ENCODE measurements at places on chromosomes 5 and 9.

DNA sequence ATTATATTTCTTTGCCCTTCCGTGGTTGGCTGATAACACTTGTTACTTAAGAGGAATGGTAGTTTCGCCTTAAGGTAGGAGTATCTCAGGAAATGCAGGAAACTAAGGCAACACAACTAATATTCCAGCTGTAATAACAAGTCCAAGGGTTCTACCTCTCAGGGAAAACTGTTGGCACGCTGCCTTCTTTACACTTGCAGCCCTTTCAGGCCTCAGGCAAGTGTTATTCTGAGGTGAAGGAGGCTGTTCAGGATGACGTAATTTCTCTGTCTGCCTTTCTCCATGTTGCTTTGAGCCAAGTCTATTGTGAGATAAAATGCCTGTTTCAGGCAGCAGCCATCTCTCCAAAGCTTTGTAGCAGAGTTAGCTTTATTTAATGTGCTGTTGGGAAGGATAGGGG, 38.0 kb downstream of the VCAN start:
- DNase-seq, result no peak

GRCh38 chr5:73358366-73358765, 90.2 kb downstream of the FOXD1 start:
- DNase-seq, result no peak

- no peak for DNase-seq
Measured at GRCh38 chr9:6915635-6916034, 157.9 kb downstream of the KDM4C start.

DNA sequence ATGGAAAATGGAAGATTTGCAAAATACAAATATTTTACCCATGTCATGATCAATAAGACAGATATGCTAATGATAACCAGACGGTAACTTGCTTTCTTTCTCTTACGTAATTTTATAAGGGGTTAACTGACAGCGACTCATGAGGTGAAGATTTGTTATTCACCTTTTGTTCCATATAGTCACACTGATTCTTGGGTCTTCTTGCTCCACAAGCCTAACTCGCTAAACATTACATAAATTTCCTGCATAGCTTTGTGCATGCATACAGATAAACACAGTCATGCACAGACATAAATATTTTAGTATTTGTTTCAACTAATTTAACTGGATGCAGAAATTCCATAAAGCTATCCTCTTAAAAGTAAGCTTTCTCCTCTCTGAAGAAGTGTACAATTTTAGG, 225.9 kb downstream of the VPS13A start:
- no peak for DNase-seq

DNA sequence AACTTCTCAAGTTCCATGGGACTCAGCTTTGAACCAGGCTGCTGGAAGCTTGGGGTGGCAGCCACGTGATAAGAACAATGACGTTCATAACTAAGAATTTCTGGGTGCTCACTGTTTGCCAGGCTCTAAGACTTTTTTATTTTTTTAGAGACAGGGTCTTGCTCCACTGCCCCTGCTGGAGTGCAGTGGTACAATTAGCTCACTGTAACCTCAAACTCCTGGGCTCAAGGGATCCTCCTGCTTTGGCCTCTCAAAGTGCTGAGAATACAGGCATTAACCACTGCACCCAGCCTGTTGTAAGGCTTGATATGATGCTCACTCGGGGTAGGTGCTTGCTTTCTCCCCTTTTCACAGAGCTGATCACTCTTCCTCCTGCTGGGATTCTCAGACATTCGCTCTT, 38.7 kb downstream of the PTPN3 start:
- no peak for DNase-seq

GRCh38 chr9:101026824-101027223, 1.7 kb upstream of the PLPPR1 start:
- DNase-seq, result no peak

DNA sequence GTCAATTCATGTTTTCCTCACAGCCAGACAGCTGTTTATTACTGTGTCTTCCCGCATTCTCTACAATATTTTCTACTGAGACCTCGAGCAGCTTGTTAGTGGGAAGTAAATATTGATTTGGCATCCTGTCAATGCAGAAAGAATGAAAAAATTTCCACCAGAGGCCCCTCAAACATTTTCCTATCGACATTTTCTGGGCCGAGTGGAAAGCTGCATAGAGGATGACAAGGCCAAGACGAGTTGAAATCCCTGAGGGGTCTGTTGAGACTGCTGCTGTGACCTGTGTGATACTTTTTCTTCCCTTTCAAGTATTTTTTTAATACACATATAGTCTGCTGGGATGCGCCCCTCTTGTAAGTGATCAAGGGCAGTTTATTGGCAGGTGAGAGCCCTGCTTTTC, 91.4 kb upstream of the SH3GL2 start:
- DNase-seq, result no peak

- DNase-seq, result no peak
Measured at GRCh38 chr5:122581629-122582028, 193.3 kb upstream of the SNX2 start.

GRCh38 chr9:87585123-87585855, 87.6 kb downstream of the DAPK1 start:
- no peak for DNase-seq

GRCh38 chr9:93003552-93004407, 54.7 kb upstream of the SUSD3 start:
- peak; percentile 85 for DNase-seq

DNA sequence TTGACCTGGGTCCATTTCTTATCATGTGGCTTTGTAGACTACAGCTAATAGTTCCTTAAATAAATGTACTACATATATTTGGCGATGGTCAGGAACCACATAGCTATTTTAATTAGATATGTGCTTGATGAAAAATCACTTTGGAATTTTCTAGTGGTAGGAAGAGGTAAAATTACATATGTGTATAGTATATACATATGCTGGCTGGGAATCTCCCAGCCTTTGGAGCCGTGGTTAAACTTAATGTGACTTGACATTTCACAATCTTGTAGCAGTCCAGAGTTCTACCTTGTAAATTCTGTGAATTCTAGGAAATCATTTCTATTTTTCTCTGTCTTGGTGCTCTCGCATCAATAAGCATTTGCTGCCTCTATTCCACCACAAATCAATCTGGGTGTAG, 565.0 kb downstream of the DMRTA1 start:
- DNase-seq, result no peak

GRCh38 chr5:150637245-150638052, 3.0 kb upstream of the SYNPO start:
- DNase-seq, result no peak

GRCh38 chr5:15693933-15694332, 194.0 kb downstream of the FBXL7 start:
- DNase-seq, result no peak

- no peak for DNase-seq
Measured at GRCh38 chr5:67971971-67972821, 243.4 kb upstream of the PIK3R1 start.

GRCh38 chr5:145506185-145506850, 328.8 kb downstream of the PRELID2 start:
- peak; percentile 57 for DNase-seq

GRCh38 chr9:5435912-5436311, 1.8 kb downstream of the PLGRKT start:
- no peak for DNase-seq

DNA sequence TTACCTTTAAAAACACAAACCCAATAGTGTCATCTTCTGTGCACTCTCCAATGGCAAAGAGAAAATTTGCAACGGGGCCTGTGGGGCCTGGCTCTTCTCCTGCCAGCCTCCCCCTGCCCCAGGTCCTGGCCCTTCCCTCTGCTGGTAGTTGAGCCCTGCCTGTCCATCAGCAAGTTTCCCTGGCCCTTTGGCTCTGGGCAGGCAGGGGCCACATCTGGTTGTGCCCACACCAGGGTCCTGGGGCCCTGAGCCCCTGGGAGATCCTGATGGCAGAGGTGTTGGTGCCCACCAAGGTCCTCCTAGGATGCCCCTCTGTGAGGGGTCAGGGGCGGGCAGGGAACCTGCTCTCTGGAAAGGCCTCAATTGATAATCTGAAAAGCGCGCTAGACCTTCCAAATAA, 157.3 kb downstream of the DAB2IP start:
- DNase-seq, result no peak

GRCh38 chr9:123167474-123167873, 100.9 kb downstream of the STRBP start:
- DNase-seq, result no peak

DNA sequence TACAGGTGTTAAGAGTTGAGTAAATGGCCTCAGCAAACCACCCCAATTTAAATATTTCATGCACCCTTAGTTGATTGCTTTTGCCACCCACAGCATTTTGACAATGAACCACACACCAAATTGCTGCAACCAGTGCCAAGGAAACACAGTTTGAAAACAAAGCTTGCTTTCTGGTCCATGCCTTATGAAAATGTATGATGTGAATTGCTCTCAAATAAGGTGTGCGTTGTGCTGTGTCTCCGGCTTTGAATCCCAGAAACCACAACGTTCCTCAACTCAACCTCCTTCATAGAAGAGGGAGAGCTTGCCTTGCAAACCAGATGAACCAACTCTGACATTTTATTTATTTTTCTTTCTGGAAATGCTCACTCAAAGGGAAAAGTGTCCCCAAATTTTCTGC, 762.7 kb downstream of the TLE1 start:
- DNase-seq, result no peak

GRCh38 chr5:1652873-1653697, 129.3 kb upstream of the LPCAT1 start:
- no peak for DNase-seq

- no peak for DNase-seq
Measured at GRCh38 chr5:6858419-6858818, 145.2 kb downstream of the TENT4A start.

DNA sequence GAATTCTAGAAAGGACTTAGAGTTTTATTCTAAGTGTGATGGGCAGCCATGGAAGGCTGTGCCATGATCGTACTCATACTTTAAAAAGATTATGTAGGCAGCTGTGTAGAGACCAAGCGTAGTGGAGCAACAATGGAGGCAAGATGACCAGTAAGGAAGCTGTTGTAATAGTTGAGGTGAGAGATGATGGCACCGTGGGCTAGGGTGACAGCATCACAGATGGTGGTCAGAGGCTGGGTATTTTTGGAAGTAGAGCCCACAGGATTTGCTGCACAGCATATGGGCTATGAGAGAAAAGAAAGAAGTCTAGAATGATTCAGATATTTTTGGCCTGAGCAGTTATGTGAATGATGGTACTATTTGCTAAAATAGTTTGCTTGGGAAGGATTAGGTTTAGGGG, 7.7 kb downstream of the ARHGAP26 start:
- DNase-seq, result no peak

GRCh38 chr5:150801117-150801927, 22.8 kb downstream of the SMIM3 start:
- peak; percentile 57 for DNase-seq

- no peak for DNase-seq
Measured at GRCh38 chr5:83470526-83471404, 779 bp upstream of the VCAN start.

DNA sequence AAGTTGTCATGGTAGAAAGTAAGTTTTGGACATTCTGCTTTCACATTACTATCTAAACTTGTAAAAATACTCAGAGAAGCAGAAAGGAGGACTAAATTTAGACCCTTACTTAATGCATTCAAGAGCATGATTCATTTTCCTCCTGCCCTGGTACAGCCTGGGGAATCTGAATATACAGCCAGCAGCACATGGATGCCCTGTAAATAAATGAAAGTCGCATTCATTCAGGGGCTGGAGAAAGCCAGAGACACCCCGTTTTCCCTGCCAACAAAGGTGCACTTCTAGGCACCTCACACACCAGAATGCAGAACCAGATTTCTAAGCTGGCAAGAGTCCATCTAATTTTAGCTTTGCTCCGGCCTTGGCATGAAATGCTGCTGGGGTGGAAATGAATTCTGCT, 172.7 kb upstream of the KLF9 start:
- DNase-seq, result no peak

- no peak for DNase-seq
Measured at GRCh38 chr5:39197556-39197955, 21.8 kb downstream of the FYB1 start.

GRCh38 chr9:138011951-138012500, 134.4 kb downstream of the CACNA1B start:
- DNase-seq, result no peak

Data from D341Med (cell line).